ENCODE measurements at places on chromosomes 1 and 21. TPM values are rescaled to one million over a fixed set of nuclear protein-coding genes. Genes with fewer than 3 reads are reported as not detected.

Gene CLDN17
- not detected for total RNA-seq

DNA sequence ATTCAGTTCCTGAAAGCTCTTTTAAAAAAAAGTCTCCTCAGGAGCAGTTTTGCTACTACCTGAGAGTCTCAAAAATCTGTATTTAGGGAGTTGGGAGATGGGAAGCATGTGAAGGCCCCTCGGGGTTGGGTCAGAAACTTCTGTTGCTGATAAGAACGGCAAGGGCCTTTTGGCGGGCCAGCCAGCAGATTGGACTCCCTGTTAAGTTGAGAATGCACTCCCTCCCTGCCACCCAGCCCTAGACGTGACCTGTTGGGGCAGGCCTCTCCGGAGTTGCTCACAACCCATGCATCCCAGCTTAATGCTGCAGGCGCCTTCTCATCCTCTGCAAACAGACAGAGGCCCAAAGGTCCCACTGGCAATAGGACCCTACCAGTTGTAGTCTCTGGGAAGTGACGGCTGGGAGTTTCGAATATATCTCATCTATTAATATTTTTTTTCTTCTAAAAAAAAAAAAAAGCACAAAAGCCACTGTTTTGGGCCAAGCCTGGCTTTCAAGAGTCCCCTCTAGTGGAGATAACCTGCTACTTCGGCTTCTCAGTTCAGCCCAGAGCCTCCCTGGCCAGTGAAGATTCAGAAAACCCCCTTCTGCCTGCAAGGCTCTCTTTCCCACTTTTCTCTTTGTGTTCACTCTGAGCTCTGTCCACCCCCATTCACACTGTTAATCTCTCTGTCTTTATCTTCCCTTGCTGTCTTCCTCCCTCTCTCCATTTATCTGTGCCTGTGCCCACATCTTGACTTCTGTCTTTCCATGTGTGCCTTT is 5.3 kb downstream of the PLXNA2 start:
- peak; percentile 93 for DNase-seq

- DNase-seq: peak; percentile 83
Observed at GRCh38 chr1:201656311-201657032, 117.5 kb downstream of the NAV1 start.

GRCh38 chr1:89171067-89171438 is 4.8 kb downstream of the GBP7 start:
- no peak for DNase-seq

DNA sequence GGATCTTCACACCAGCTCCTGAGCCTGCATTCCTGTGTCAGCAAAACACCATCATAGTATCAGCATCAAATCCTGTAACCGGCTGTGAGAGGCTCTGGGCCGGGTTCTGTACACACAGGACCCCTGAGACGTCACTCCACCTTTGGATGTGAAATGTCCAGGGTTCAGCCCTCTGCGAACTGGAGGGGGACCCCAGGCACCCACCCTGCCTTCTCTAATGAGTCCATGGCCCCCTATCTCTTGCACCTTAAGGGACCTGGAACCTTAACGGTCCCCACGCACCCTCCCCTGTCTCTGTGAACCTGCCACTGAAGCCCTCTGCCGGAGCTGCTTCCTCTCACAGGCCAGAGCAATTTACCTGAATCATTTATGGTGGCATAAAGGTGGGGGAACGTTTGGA is 257.8 kb downstream of the NPHP4 start:
- peak; percentile 3 for DNase-seq

Gene ATG4C
- 9.4 TPM for total RNA-seq

DNA sequence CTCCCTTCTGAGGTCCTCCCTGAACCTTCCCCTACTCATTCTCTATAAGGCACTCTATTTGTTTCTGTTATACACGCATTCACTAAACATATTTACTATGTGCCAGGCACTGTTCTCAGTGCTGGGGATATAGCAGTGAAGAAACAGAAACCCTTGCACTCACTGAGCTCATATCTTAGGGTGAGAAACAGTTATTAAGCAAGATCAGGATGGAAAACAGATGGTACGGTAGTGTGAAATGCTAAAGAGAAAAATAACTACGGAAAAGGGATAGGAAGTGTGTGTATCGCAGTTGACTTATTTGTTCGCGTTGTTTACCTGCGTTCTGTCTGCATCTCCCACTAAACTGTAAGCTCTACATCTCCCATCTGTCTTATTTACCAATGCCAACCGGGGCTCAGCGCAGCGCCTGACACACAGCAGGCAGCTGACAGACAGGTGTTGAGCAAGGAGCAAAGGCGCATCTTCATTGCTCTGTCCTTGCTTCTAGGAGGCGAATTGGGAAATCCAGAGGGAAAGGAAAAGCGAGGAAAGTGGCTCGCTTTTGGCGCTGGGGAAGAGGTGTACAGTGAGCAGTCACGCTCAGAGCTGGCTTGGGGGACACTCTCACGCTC is 572 bp downstream of the CYB5RL start:
- no peak for DNase-seq

Gene AMY1B
- not detected for total RNA-seq

DNA sequence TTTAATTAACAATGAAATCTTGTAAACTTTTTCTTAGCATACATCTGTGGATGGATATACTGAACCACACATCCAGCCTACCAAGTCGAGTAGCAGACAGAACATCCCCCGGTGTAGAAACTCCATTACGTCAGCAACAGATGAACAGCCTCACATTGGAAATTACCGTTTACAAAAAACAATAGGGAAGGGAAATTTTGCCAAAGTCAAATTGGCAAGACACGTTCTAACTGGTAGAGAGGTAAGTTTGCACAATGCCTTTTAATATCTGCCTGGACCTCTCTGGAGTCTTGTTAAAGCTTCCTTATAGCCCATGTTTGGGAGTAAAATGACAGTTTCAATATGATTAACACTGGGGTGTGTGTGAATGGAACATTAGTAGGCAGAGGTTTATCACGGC is 51.4 kb downstream of the MARK1 start:
- no peak for DNase-seq

GRCh38 chr1:96845464-96845863 is 123.9 kb downstream of the PTBP2 start:
- DNase-seq: peak; percentile 31

DNA sequence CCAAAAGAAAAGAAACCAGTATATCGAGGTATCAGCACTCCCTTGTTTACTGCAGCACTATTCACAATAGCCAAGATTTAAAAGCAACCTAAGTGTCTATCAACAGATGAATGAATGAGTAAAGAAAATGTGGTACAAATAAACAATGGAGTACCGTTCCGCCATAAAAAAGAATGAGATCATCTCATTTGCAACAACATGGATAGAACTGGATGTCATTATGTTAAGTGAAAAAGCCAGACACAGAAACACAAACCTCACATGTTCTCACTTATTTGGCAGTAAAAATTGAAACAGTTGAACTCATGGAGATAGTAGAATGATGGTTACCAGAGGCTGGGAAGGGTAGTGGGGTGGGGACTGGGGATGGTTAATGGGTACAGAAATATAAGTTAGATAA is 4.3 kb upstream of the GNG5 start:
- no peak for DNase-seq

- DNase-seq: peak; percentile 44
Observed at GRCh38 chr1:180636138-180636537, 4.3 kb downstream of the XPR1 start.

- no peak for DNase-seq
Observed at GRCh38 chr1:227782226-227782625, 33.2 kb upstream of the PRSS38 start.

DNA sequence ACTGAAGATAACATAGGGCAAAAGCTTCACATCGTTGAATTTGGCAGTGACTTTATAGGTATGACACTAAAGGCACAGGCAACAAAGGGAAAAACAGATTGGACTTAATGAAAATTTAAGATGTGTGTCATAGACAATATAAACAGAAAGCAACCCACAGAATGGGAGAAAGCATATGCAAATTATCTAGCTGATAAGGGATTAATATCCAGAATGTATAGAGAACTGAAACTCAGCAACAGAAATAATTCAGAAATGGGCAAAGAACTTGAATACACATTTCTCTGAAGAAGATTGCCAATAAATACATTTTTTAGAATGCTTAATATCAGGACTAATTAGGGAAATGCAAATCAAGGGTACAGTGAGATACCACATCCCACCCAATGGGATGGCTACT is 55.2 kb upstream of the ANGPTL1 start:
- DNase-seq: no peak

Measured in osteoblast (primary cell).